ENCODE measurements at places on chromosomes 12 and 14. TPM values are rescaled to one million over a fixed set of nuclear protein-coding genes. Genes with fewer than 3 reads are reported as not detected.

Gene TMCC3
- total RNA-seq, result 4.8 TPM

Gene VDR
- under 0.01 TPM for total RNA-seq

Gene KRT6C
- not detected for total RNA-seq

- DNase-seq, result no peak
These were observed 81.2 kb upstream of the ATXN7L3B start for GRCh38 chr12:74456431-74456830.

- no peak for DNase-seq
These were observed 284.9 kb downstream of the RAD51B start for GRCh38 chr14:68104518-68104917.

- peak; percentile 20 for DNase-seq
These were observed 105.0 kb upstream of the PRB2 start for GRCh38 chr12:11500188-11500860.

DNA sequence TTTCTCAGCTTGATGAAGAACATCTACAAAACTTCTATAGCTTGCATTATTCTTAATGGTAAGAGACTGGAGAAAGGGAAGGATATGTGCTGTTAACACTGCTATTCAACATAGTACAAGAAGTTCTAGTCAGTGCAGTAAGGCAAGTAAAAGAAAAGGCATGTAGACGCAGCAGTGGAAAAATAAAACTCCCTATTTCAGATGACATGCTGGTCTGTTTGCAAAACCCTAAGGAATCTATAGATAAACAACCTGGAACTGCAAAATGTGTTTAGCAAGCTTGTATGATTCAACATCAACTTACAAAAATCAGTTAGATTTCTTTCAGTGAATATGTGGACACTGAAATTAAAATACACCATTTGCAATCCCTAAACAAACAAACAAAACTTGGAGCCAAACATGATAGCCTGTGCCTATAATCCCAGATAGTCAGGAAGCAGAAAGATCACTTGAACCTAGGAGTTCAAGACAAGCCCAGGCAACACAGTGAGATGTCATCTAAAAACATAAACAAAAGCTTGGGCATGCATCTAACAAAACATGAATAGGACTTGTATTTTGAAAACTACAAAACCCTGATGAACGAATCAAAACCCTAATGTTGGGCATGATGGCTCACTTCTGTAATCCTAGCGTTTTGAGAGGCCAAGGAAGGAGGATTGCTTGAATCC is 293.6 kb upstream of the RGS6 start:
- DNase-seq, result no peak

GRCh38 chr14:54138024-54138353 is 181.4 kb upstream of the BMP4 start:
- DNase-seq, result no peak

GRCh38 chr14:73751157-73751691 is 37.0 kb upstream of the PNMA1 start:
- no peak for DNase-seq

GRCh38 chr14:93952829-93953228 is 23.5 kb downstream of the ASB2 start:
- DNase-seq, result no peak

Data from dermis microvascular lymphatic vessel endothelial cell (primary cell).